ENCODE measurements at places on chromosomes 13 and 19.

- DNase-seq = no peak
Observed at GRCh38 chr13:31807090-31807541, 67.8 kb downstream of the RXFP2 start.

DNA sequence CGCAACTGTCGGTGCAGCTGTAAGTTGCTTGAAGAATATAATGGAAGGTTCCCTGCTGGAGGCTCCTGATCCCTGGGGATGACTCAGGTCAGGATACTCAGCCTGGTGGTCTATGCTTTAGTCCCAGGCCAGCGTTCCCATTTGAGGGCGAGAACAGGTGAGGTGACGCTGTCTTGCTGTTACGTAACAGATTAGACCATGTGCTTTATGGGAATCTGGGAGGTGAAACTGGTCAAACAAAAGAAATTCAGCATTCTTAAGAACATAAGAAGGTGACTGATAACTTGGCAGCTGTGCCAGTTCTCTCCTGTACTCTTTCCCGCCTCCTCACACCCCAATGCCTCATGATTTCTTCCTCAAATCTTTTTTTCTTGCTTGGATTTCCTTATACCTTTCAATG, at the start of gene CXCL17:
Gene CXCL17 (minus strand): TSS at position 114 of the 400 bp plus-strand sequence. CDS start 114 bp downstream, outside the sequence.
- no peak for DNase-seq

DNA sequence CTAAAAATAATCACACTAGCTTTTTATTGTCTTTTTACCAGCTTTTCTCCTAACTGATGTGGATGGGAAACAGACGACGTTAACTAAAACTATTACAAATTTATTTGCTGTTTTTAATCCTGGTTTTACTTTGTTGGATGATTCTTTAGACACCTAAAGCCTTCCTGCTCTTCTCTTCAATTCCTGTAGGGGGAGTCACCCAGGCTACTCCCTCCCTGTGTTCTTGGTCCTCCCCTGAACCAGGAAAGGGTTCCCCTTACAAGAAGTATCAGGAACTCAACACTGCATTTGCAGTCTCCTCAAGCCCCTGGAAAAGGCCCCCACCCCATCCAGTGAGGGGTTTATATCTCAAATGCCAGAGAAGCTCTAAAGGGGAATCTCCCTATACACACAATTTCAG, 206.1 kb downstream of the SUCLA2 start:
- DNase-seq = peak; percentile 20

DNA sequence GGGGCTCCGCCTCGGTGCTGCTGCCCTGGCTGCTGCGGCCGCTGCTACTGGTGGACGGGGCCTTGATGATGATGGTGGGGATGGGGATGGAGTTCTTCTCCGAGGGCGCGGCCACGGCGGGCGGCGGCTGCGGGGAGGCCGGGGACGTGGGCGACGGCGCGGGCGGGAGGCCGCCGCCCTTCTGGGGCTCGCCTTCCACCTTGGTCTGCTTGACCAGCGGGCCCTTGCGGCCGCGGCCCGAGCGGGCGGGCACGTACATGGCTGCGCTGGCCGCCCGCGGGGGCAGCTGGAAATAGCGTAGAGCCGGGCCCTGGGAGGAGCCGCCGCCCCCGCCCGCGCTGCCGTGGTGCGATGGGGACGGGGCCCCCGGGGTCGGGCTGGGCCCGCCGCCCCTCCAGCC, 19.2 kb downstream of the C19orf81 start:
- DNase-seq = no peak

DNA sequence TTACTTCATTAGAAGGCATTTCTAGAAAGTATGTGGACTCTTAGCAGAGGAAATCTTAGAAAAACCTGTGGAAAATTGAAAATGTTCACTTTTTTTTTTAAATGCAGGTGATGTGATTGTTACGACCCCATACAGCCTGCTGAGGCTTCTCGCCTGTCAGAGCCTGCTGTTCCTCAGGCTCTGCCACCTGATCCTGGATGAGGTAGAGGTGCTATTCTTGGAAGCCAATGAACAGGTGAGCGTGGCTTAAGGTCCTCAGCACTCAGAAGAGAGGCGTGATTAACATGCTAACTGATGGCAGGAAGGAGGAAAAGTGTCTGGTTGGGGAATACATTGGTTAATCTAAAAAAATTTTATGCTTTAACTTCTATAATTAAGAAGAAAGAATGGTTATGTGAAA, 71.4 kb downstream of the SLC7A9 start:
- DNase-seq = no peak

GRCh38 chr19:45468803-45469131, 971 bp downstream of the FOSB start:
- DNase-seq = peak; percentile 75

DNA sequence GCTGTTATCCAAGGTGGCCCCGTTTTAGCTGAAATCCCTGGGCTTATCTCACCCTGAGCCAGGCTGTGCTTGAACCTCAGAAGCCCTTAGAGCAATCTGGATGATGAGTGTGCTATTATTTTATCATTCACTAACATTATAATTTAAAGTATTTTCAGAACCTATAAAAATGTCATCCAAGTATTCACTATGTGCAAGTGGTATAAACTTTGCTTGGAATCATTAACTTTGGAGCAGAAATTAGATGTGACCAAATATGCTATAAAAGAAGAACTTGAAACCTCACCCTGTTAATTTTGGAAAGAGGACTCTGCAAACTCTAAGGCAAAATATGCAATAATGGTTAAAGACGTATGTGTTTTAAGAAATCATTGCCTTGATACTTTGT, 147.5 kb downstream of the USP12 start:
- no peak for DNase-seq

- DNase-seq = no peak
Observed at GRCh38 chr19:18794692-18795091, 3.6 kb upstream of the COMP start.

- no peak for DNase-seq
Observed at GRCh38 chr19:34300962-34301361, 46.6 kb downstream of the GARRE1 start.

DNA sequence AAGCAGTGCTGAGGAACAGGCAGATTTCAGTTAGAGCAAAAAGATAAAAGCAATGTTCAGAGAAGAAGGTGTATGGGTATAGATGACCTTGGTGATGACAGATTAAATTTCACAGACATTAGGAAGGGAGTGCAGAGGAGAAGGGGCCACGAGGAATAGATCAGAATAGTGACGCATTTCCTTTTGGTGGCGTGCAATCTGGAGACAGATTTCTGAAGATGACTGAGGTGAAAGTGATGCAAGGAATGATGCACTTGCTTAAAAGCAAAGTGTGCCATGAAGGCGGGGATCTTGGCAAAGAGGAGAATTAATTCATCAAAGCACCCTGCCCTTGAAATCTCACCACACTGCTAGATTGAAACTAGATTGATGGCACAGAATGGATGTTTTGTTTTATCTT, 202.4 kb downstream of the ITGBL1 start:
- no peak for DNase-seq

- DNase-seq = no peak
Observed at GRCh38 chr19:5907241-5907640, 2.6 kb downstream of the VMAC start.

- no peak for DNase-seq
Observed at GRCh38 chr13:60370343-60370742, 26.7 kb upstream of the TDRD3 start.

- no peak for DNase-seq
Observed at GRCh38 chr19:54916822-54917221, 10.9 kb downstream of the NCR1 start.

GRCh38 chr19:44845286-44845611, 848 bp upstream of the NECTIN2 start:
- no peak for DNase-seq

- DNase-seq = no peak
Observed at GRCh38 chr19:44371815-44372480, 15.5 kb upstream of the ZNF112 start.

DNA sequence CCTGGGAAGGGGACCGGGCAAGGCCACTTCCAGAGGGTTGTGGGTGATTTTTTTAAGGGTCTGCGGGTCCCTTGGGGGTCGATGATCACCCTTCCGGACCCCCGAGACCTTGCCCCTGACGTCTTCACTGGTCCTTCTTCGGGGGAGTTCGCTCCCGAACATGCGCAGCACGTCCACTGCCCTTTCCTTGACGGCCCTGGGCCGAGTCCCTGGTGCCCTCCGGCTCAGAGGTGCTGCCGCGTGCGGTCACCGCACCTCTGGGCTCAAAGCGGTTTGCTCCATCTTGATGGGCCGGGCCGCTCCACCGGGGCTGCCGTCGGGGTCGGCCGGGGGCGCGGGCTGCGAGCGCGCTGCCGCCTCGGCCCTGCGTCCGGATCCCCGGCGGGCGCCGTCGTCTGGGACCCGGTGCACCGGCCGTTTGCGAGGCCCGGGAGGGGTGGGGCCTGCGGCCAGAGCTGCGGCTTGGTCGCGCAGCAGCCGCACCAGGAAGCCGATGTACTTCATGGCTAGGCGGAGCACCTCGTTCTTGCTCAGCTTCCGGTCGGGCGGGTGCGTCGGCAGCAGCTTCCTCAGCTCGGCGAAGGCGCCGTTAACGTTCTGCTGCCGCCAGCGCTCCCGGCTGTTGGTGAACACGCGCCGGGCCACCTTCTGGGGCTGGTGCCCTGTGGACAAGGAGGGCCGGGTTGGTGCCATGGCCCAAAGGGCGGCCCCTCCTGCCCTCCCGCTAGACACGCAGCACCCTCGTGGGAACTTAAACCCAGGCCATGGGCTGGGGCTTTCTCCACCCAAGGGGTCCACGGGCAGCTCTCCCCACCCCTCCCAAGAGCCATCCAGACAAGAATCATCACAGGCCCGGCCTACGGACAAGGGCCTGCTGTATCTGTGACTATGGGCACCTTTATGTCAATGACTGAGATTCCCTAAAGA, 3.3 kb downstream of the LYL1 start:
- no peak for DNase-seq

GRCh38 chr19:43913383-43913782, 21.7 kb downstream of the ZNF45 start:
- DNase-seq = no peak

GRCh38 chr19:4800591-4801081, 9.1 kb downstream of the FEM1A start:
- DNase-seq = no peak

DNA sequence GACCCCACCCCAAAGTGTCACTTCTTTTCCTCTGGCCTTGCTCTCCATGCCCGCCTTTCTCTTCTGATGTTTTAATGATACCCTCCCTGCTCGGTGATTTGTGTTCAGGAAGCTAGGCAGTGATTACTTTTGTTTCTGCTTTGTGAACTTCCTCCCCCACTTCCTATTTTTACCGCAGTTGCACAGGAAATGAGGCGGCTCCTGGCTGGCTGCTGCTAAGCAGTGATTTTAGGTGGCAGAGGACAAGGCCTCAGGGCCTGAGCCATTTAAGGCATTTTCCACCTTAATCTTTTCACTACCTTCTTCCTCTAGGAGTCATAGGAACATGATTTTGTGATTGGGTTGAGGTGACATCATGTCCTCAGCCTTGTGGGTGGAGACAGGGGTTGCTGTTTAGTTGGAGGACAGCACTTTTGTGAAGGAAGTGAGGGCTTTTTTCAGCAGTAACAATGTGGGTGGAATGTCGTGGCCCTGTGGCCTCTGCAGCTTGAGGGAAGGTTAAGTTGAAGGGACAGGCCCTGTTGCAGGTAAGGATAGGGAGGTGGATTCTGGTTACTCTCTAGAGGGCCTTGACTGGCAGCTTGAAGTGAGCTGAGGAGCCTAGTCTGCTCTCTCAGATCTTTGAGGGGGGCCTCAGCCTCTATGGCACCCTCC, 15.7 kb downstream of the GARRE1 start:
- peak; percentile 27 for DNase-seq

DNA sequence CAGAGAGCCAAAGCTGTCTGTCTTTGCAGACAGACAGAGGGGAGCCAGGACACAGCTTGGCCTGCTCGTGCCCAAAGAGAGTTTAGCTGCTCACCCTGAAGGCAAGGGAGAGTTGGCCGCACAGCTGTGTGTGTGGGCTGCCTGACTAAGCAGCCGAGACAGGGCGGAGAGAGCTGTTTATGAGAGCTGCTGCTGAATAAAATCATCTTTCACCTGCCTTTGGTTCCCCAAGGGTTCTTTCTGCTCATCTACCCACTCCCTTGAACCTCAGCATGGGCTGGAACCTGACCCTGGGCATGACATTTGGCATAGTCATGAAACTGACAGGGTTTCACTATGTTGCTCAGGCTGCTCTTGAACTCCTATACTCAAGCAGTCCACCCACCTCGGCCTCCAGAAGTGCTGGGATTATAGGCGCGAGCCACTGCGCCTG, 98.2 kb downstream of the RBM26 start:
- DNase-seq = peak; percentile 49

- no peak for DNase-seq
Observed at GRCh38 chr13:109810761-109811510, 24.6 kb upstream of the IRS2 start.

GRCh38 chr19:54648129-54648528, 14.7 kb upstream of the LILRB4 start:
- DNase-seq = no peak

DNA sequence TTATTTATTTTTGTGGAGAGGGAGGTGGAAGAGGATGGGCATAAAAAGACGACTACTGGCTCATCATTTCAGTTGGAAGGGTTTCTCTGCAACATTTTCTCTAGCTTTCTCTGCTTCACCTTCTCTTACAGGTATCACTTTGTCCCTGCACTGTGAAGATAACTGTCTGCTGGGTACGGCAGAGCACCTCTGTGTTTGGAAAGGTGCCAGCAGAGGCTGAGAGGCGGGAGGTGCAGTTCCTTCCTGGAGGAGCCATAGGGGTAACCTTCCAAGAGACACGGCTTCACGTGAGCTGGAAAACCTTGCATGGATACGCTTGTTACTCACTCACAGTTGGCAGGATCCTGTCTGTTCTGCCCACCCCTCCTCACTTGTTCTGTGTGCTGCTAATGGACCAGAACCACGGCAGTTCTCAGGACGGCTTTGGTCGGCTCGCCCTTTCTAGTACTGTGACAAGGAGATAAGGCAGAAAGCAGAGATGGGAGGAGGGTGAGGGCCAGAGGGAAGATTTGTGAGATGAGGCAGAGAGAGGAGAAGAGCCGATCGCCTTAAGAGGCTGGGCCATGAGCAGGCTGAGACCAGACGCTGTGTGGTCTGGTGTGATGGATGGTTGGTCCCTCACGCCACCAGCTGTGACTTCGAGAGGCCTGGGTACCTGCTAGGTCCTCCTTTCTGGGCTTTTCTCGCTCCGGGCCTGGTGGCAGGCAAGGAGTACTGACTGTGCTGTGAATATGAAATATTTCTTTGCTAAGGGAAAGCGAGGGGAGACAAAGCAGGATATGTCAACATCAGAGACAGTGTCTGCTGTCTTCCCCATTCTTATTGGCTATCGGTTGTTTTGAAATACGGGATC, 66.8 kb downstream of the MRPL57 start:
- no peak for DNase-seq

GRCh38 chr19:35404879-35405622, 34.2 kb downstream of the GPR42 start:
- peak; percentile 95 for DNase-seq

Data from RKO (cell line).